A172 (cell line): ENCODE measurements at places on chromosomes 4 and X. TPM values are rescaled to one million over a fixed set of nuclear protein-coding genes. Genes with fewer than 3 reads are reported as not detected.

DNA sequence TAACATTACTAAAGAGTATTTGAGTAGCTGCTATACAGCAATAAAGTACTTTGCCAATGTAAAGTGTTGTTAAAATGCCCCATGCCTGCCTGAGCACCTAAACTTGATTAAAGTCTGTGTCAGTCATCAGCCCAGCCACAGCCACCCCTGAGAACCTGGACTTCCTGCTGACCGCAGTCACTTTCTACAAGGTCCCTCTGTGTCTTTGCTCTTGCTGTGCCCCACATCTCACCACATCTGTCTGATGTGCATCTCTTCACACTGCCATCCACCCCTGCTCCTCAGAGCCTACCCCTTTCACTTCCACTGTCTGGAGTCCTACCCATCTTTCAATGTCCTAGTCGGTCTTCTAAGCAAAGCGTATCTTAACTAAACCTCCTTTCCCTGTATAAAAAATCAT, 25.7 kb downstream of the ALPK1 start:
- DNase-seq, result no peak

DNA sequence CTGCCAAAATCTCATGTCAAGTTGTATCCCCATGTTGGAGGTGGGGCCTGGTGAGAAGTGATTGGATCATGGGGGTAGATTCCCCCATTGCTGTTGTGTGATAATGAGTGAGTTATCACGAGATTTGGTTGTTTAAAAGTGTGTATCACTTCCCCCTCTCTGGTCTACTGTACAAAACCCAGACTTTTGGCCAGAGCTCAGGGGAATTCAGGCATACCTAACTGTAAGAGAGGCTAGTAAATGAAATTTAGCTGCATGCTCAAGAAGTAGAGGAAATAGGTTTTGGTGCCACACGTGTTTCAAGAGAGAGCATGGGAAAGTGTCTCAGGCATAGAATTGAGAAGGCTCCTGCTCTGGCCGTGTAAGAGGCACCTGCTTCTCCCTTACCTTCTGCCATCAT, 190.5 kb upstream of the GALNTL6 start:
- no peak for DNase-seq

- peak; percentile 13 for DNase-seq
Observed at GRCh38 chrX:120213438-120214265, 37.0 kb upstream of the ZBTB33 start.

GRCh38 chr4:42167709-42168108, 15.3 kb upstream of the BEND4 start:
- DNase-seq, result no peak

- no peak for DNase-seq
Observed at GRCh38 chr4:69832326-69833030, 27.5 kb downstream of the SULT1E1 start.

- no peak for DNase-seq
Observed at GRCh38 chrX:146054311-146054710, 236.7 kb downstream of the SLITRK2 start.

DNA sequence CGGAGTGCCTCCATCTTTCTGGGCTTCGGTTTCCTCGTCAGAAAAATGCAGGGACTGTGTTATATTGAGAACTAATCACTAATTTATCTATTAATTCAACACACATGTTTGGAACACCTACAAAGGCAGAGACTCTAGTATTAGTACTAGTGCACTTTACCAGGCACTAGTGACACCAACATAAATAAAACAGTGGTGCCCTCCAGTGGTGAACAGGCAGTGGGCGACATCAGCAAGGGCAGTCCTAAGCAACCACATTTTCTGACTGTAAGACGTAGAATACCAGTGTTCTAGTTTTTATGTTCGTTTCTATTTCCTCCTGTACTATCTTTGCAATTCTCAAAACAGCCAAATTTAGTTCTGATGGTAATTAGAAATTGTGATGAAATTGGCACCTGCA, 69.1 kb upstream of the UCP1 start:
- no peak for DNase-seq

DNA sequence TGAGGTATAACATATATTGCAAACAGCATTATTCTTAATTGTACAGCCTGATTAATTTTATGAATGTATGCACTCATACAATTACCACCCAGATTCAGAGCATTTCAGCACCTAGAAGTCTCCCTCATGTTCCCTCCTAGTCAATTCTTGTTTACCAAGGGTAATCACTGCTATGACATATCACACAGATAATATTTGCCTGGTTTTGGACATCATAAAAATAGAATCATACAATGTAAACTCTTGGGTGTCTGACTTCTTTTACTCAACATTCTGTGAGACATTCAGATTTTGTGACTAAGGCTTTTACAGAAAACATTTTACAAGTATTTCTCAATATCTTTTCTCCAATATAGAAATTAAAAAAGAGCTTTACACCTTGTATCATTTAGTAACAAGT, 66.9 kb downstream of the PTPN13 start:
- no peak for DNase-seq

ADAM29 gene
- not detected in 2 replicates for total RNA-seq

SH3D19 gene
- total RNA-seq, result 18.4 and 22.9 TPM in 2 replicates

GNRHR gene
- total RNA-seq, result not detected in 2 replicates

RHOXF1 gene
- not detected in 2 replicates for total RNA-seq

PRDM8 gene
- total RNA-seq, result 3.2 and 3.4 TPM in 2 replicates

SEPTIN11 gene
- total RNA-seq, result 72.5 and 73.5 TPM in 2 replicates

IRS4 gene
- total RNA-seq, result not detected in 2 replicates

HPSE gene
- 1.3 and 2.3 TPM in 2 replicates for total RNA-seq

ZBED1 gene
- total RNA-seq, result 29.3 and 31.6 TPM in 2 replicates

TMLHE gene
- 18.3 and 21.5 TPM in 2 replicates for total RNA-seq
